HFFc6 (cell line): ENCODE measurements at places on chromosomes 5 and 9.

GRCh38 chr9:4674783-4675182 lies 4.6 kb upstream of the CDC37L1 start:
- DNase-seq, result peak; percentile 95

DNA sequence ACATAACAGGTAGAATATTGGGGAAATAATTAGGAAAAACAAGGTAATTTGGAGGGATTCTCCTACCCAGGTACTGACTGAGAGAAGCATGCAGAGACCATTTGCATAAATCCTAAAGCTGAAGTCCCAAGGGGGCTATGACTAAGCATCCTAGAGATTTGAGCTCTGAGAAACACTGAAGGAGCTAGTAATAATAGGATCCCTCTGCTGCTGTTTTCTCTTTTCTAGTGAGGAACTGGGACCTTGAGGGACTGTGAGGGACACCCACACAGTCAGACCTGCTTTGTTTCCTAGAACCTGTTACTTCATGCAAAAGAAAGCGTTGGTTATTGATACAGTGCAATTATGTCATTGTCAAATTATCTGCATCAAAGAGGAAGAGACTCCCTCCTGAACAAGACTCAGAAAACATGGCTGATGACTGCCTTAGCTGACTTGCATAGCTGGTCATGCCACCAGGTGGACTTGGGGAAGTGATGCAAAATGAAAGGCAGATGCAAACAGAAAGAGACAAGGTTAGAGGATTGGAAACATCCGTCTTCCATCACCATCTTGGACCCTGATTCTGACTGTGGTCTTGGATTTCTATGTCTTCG lies 335.4 kb downstream of the NTRK2 start:
- no peak for DNase-seq

DNA sequence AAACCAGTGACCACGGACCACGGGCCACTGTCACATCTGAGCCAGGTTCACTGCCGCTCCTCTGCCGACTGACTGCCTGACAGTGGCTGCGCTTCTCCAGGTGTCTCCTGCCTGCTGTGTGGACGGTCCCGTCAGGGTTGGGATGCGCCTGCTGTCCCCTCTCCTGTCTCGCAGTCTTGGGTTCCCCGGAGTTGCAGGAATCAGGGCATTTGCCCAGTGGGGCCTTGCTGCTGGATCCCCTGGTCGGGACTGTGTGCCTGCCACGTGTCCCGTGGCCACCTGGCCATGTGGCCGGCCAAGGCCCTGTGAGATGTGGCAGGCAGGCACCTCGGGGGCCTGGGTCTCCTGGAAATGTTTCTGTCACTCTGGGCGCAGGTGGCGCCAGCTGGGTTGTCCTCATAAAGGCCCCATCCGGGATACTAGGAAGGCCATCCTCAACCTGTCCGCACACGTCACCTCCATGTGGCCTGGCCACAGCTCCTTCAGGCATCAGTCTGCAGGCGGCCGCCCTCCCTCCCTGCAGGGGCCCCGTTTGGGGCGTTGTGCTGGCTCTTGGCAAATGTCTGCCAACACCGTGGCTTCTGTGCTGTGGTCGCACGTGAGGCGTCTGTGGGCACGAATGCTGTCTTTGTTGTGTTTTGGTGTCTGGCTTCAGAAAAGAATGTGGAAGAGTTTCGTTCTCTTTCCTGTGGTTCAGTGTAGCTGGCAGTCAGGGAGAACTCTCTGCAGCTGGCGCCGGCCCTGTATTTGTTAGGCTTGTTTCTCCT lies 6.4 kb upstream of the TOR4A start:
- DNase-seq, result no peak

DNA sequence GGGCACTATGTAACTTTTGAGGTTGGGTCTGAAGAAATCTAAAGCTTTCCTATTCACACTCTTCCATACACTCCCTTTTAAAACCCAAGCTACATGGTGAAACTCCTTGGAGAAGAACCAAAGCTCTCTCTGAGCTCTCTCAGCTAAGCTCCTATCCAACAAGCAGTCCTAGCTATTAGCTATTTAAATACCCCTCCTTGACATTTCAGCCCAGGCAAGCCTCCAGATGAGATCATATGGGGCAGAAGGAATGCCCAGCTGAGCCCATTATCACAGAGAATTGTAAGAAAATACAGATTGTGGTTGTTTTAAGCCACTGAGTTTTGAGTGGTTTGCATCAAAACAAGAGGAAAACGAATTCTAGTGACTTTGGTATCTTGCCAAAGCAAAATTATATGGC lies 15.2 kb downstream of the HSPB3 start:
- peak; percentile 67 for DNase-seq

- DNase-seq, result no peak
These were observed 46.5 kb downstream of the ELOVL7 start for GRCh38 chr5:60797482-60798153.

DNA sequence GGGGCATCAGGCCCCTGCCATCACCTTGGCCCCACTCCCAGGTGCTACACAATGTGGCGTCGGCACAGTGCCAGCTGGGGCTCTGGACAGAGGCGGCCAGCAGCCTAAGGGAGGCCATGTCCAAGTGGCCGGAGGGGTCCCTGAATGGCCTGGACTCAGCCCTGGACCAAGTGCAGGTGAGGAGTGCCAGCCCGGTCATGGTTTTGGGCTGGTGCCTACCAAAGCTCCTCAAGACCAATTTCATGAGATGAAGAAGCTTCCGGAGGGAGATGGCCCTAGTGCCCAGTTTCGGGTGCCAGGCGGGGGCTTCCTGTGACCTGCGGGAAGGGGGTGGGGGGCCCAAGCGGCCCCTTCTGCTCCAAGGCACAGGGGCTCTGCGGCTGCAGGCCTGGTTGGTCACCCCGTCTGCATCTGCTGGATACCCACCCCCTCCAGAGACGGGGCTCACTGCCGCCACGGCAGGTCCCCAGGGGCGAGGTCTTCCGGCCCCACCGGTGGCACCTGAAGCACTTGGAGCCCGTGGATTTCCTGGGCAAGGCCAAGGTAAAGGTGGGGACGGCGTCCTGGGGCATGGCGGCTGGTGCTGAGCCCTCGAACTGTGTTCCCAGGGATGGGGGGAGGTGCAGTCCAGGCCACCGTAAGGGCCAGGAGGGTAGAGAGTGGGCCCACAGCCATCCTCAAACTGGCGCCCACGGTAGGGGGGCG lies 5.8 kb downstream of the NOXA1 start:
- DNase-seq, result no peak

DNA sequence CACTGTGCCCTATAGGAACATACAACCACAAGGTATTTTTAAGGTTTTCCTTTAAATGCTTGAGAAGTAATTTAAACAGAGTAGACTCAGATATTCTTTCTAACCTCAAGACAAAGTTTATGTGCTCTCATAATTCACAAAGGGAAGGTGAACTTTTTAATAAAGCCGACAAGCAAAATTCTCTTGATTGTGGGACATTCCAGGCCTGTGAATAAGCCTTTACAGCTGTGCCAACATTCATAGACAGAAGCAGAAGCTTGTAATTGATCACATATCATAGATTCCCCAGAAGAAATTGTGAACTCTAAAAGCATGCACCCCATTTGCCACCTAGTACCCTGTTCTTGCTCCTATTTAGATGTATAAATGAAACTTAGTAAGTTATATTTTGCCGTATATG lies 1107.8 kb upstream of the SEMA6A start:
- DNase-seq, result no peak

DNA sequence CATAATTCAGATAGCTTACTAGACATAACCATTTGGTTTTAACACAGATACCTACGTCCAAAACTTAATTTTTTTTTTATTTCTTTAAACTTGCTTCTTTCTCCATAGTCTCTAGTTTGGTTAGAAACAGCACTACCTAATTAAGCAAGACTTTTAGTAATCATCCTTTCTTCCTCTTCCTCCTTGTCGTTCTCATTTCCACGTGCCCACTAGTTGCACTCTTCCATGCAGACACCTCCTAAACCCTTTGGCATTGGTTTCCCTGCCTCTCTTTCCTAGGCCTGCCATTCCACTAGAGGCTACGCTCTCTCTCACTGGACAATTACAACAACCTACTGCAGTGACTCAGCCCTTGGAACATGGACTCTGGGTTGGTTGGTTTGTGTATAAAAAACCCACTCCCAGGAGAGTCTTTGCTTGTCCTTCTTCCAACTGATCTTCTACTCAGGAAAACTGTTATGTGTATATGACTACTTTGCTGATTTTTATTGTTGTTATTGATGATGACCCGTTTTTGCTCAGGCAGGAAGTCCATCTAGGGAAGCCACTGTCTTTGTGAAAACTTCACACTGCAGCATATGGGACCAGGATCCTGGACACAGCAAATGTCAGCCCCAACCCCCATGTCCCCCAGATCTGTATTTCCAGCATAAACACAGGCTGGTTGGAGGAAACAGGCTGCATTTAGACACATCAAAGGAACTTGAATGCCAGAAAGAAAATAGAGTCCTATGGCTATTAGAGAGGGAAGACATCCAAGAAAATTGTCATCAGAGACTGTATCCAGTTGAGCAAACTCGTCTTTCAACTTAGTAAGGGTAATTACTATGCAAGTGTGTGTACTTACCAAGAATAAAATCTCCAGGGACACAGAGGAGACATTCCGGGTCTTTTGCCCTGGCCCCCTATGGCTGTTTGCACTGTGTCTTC lies 503.2 kb downstream of the GADD45G start:
- DNase-seq, result no peak

- DNase-seq, result peak; percentile 99
These were observed 200.6 kb upstream of the ZNF618 start for GRCh38 chr9:113675475-113675941.

GRCh38 chr5:165370794-165371193 lies 1865.4 kb downstream of the MAT2B start:
- DNase-seq, result no peak

DNA sequence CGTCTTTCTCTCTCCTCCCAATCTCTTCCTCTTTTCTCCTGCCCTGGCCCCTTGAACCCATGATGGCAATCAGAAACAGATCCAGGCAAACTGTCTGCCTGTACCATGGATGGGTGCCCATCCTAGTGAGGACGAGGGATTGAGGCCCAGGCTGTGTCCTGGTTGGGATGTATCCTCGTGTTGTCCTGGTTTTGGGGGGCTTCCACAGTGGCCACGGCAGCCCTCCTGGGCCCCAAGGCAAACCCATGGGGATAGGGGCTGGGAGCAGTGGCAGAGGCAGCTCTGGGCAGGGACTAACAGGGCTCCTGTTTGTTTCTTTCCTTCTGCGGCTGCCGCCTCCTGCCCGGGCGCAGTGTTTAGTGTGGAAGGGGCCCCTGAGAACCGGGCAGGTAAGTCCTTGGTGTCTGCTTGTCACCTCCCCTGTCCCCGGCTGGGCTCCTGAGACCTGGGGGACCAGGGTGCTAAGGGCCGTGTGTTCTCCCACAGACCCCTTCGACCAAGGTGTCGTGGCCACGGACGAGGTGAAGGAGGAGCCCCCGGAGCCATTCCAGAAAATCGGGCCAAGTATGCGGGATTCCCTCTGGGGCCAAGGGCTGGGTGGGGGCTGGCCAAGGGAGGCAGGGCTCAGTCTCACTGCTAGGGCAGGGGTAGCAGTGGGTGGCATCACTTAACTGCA lies 70.0 kb downstream of the AMBP start:
- no peak for DNase-seq

DNA sequence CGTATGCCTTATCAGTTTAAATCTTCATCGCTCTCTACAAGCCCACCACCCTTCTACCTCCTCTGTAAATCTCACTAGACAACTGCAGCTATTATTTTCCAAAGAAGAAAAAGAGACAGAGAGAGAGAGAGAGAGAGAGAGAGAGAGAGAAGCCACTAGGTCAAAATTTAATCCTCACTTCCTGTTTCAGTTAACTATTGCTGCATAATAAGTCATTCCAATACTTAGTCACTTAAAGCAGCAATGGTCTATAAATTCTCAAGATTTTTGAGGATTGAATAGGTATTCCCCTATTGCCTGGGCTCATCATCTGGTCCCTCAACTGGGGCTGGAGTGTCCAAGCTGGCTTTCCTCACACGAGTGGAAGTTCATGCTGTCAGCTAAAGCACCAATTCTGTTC lies 68.8 kb downstream of the ITGA1 start:
- DNase-seq, result peak; percentile 60
